ENCODE measurements at places on chromosomes 1 and 21.

DNA sequence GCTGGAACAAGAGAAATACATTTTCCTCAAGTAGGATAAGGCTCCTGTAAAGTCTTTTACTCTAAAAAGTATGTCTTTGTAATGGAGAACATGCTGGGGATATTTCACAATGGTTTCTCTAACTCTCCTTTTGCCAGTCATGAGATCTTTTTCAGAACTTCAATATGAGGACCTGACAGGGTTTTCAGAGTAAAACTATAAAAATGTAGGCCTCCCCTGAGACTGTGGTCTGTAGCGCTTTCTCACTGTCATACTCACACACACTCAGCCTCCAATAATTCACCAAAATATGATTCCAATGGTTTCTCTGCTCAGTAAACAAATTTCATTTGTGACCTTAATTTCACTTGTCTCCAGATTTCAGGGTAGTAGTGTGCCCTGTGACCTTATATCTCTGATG is 440.1 kb upstream of the PTBP2 start:
- DNase-seq = no peak

- no peak for DNase-seq
Measured at GRCh38 chr1:115644109-115644508, 2.3 kb downstream of the VANGL1 start.

DNA sequence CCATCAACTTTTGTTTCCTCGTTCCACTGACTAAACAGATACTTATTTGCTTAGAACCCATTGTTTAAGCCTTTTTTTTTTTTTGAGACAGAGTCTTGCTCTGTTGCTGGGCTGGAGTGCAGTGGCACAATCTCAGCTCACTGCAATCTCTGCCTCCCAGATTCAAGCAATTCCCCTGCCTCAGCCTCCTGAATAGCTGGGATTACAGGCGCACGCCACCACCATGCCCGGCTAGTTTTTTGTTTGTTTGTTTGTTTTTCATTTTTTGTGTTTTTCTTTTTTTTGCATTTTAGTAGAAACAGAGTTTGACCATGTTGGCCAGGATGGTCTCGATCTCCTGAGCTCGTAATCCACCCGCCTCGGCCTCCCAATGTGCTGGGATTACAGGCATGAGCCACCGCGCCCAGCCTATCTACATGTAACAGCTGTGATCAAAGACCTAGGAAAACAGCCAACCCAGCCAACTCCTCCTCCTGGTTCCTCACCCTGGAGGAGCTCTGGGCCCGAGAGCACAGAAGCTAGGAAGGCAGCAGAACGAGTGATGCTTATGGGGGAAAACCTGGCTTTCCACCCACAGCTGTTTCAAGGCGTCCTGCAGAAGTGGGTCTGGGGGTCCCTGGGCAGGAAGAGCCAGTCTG is 32.9 kb downstream of the KCNN3 start:
- no peak for DNase-seq

- DNase-seq = no peak
Measured at GRCh38 chr1:84143796-84144565, at the start of gene PRKACB. Gene PRKACB, plus strand, starts transcription at chr1:84144271. Its CDS starts 91 bp downstream, at chr1:84144362.

Measured in T1000 (cell line).